Activated CD4-positive, alpha-beta T cell treated with anti-CD3 and anti-CD28 coated beads for 4 hours (primary cell): ENCODE measurements at places on chromosomes 11 and 22.
A peak's percentile ranks its signal among the peaks of the same experiment; 100 is the strongest.

DNA sequence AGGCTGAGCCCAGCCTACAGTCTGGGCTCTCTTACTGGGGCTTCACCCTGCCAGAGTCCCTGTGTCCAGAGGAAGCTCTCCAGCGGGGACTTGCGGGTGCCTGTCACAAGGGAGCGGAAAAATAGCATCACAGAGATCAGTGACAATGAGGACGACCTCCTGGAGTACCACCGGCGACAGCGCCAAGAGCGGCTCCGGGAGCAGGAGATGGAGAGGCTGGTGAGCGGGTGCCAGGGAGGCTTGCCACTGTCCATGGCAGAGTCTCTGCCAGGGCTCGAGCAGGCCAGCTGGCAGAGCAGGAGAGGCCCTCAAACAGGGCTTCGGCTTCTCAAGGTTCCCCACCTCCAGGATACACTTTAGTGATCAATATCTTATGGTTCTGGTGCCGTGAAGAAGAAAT, 21.0 kb downstream of the PHLDB1 start:
- DNase-seq: no peak

DNA sequence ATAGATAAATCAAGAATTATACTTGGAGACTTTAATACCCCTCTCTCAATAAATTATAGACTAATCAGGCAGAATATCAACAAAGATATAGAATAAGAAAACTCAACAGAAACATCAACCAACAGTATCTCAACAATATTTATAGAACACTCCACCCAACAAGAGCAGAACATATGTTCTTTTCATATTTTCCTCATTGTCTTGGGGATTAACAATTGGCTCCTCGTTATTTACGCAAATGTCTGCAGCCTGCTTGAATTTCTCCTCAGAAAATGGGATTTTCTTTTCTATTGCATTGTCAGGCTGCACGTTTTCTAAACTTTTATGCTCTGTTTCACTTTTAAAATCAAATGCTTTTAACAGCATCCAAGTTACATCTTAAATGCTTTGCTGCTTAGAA, 37.0 kb upstream of the FBLN1 start:
- no peak for DNase-seq

DNA sequence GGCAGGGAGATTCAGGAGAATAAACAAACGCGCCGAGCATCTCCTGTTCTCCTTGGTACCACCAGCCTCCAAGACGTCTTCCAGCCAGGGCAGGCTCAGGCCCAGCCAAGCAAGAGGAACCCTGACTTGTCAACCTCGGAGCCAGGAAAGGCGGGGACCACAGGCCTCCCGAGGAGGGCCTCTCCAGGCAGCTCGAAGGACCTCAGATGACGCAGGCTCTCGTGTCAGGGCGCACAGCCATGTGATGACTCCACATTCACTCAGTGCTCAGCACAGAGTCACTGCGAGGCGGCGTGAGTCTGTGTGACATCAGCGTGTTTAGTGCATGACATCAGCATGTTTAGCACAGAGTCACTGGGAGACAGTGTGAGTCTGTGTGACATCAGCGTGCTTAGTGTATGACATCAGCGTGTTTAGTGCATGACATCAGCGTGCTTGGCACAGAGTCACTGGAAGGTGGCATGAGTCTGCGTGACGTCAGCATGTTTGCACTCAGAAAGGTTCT, 241.4 kb downstream of the BRD1 start:
- no peak for DNase-seq

DNA sequence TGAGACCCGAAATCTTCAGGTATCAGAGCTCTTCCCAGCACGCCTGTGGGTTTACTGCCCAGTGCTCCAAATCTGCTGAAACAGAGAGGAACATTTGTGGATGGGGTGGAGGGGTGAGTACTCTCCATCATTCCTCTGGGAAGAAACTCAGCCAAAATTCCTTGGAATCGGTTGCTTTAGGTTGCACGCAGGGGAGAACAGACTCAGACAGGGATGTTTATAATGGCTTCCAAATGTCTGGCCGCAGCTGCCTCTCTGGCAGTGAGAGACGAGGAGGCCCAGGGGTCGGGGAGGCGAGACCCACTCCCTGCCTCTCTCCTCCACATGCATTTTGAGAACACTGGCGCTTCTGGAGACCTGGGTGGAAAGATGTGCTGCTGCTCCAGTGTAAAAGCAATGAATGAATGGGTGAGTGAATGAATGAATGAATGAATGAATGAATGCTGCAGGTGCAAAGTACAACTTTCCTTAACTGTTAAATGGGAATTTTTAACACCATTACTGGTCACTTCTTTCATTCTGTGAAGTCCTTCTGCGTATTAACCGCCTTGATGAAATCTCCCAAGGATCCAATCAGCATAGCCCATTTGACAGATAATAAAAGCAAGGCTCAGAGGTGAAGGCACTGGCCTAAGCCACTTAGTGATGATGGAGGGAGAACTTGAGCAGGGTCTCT, 437.4 kb downstream of the MIAT start:
- DNase-seq: no peak

DNA sequence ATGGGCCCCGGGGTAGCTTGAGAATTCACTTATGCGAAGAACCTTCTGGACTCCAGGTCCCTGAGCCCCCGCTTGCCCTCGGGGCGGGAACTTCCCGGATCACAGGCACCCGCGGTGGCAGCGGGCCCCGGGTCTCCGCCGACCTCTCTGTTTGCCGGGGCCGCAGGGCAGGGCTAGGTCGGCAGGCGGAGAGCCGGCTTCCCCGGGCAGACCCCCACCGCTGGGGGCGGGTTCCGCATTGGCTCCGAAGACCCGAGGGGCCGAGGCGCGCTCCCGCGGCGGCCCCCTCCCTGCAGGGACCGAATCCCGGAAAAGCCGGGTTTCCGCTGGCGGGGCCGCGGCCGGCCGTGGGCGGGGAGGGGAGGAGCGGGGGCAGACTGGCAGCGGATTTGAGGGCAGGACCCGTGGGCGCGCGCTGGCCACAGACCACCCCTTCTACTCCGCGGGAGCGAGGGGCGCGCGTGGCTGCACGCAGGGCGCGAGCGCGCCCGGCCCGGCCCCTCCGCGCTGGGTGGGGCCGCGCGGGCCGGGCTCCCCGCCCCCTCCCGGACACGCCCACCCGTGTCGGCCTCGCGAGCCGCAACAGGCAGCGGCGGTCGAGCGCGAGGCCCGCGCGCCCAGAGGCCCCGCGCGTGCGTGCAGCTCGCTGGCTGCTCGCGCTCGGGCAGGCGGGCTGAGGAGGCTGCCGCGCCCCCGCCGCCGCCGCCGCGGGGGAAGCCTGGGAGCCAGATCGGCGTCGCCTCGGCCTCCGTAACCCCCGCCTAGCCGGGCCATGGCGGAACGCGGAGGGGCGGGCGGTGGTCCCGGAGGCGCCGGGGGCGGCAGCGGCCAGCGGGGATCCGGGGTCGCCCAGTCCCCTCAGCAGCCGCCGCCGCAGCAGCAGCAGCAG, at the start of gene PACS1:
Gene PACS1, plus strand, starts transcription at position 558 of the 889 bp plus-strand sequence. Its CDS starts 215 bp downstream, at position 773.
- DNase-seq: peak; percentile 67

DNA sequence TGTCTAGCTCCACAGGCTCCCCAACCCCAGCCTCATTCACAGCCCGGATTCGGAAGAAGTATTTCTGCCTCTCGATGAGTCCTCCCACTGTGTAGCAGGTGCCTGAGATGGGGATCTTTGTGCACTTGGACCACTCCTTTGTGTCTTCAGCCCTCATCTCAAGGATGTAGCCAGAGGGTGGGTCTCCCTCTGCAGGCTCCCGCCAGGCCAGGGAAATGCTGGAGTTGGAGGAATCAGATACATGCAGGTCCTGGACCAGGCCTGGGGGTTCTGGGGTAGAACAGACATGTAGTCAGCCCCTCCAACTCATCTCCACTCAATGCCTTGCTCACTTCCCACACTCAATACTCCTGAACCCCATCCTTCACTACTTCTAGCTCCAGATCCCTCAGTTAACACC, 10.8 kb downstream of the TMEM86A start:
- no peak for DNase-seq

DNA sequence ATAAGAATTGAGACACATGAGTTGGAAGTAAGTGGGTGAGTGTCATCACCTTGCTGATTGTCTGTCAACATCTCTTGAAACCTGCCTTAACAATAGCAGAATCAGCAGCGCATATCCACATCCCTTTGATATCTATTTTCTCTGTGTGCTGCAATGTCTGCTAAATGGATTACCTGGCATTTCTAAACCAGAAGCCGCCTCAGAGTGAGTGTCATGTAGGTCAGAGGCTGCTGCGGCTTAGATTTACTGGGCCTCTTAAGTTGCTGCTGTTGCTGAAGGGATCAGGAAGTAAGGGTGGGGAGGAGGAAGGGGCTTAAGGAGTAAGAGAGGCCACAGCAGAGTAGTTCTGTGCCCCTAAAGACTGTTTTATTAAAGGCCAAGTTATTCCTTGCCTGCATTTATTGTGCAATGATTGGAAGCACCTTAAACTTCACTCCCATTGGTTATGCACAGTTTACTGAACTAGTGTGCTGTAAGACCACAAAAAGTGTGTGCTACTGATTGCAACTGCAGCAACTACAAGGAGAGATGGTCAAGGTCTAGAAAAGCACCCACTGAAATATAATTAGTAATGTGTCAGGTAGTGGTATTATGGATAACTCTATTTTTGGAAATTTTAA, 29.8 kb upstream of the TMEM41B start:
- DNase-seq: no peak

- no peak for DNase-seq
Observed at GRCh38 chr11:67507242-67507863, 609 bp downstream of the CDK2AP2 start.

DNA sequence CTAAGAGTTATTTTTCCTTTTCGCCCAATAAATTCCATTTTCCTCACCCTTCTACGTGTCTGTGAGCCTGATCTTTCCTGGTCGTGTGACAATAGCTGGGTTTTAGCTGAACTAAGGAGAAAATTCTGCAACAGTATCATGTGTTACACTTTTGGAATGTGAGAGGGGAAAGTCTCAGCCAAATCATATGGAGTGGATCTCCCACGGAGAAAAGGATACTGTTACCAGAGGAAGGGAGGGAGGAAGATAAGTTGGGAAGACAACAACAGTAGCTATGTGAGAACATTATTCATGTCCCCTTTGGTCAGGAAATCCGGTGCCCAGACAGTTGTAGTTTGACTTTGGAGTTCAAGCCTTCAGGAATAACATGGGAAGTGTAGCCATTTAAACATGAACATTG, 584.0 kb upstream of the RAG2 start:
- DNase-seq: no peak

DNA sequence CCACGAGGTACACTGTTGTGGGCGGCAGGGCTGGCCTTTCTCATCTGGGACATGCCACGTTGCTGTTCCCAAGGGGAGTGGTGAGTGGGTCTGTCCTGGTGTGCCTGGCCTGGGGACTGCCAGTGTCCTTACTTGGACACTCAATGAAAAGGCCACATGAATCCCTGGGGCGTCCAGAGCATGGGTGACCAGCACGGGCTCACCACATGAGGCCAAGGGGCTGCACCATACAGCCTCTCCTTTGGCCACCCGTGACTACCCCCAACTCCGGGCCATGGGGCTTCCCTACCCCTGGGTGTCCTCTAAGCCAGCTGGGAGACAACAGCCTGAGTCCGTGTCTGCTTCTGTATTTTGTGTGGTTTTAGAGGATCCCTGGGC, 20.2 kb upstream of the TXNRD2 start:
- DNase-seq: no peak

DNA sequence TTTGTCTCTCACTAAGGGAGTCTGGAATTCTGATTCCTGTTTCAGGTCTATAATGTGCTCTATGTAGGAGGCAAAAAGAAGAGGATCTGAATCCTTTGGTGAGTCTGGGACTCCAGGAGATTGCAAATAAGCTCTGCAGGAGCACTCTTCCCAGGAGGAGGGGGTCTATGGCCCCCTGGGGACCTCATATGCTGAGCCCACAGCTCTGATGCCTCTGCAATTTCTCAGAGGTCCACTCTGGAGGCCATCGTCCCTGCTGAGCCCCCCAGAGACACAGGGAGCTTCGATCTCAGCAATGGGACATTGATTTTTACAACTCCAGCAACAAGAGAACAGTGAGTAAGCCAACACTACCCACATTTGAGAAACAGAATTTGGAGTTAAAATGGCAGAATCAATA, 20.2 kb upstream of the NRGN start:
- DNase-seq: no peak

DNA sequence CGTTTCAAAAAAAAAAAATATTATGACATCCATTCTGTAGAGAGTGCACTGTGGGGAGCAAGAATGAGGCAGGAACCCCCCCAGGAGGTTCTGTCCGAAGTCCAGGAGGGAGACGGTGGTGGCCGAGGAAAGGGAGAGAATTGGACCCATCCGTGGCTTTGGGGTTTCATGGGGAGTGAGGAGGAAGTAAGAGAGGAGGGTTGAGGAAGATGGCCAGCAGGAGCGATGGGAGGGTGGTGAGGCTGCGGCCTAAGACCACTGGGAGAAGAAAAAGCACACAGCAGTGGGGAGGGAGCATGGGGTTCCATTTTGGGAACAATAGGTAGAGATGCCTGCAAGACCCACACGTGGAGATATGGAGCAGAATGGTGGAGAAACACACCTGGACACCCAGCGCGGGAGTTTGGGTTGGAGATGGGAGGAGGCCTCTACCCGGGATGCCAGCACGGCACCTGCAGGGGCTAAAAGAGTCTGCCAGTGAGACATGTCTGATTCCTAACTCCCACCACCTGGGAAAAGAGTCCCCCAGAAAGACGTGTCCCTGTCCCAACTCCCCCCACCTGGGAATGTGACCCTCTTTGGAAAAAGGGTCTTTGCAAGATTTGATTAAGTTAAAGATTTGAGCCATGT, 72.5 kb upstream of the SHANK2 start:
- DNase-seq: no peak

DNA sequence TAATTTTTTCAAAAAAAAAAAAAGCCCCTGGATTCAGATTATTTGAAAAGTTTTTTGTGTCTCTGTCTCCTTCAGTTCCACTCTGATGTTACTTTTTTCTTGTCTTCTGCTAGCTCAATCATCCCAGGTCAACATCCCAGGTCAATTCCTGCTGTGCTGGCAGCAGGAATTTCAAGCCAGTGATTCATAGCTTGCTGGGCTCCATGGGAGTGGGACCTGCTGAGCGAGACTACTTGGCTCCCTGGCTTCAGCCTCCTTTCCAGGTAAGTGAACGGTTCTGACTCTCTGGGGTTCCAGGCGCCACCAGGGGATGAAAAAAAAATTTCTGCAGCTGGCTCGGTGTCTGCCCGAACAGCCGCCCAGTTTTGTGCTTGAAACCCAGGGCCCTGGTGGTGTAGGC, 31.4 kb downstream of the PLAAT5 start:
- DNase-seq: no peak

DNA sequence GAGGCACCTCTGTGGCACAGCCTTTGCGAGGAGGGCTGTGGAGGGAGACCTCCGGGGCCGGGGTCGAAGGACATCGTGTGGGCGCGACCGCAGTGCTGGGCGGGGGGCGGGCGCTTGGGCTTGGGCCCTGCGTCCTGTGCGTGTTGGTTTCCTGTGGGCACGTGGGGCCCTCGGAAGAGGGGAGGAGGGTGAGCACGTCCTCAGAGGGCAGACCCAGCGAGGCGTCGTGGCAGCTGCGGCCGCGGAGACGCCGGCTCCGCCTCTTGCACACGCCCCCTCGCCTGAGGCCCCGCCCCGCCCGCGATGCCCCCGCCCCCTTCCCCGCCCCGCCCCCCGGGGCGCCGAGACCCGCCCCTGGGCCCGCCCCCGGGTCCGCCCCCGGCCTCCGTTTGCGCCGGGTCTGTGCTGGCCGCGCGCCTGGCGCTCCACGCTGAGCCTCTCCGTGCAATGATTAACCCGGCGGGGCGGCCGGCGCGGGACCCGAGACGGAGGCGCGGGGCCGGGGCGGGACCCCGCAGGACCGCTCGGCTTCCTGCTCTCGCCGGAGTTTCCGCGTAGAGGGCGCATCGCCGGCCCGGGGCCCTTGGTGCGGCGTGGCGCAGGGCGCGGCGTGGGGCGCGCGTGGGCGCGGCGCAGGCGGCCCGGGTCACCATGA, at the start of gene PRR5:
Gene PRR5, plus strand, starts transcription at position 381 of the 655 bp plus-strand sequence. Its CDS starts 271 bp downstream, at position 652.
- DNase-seq: peak; percentile 84
